ENCODE measurements at places on chromosomes 5 and 9. TPM values are rescaled to one million over a fixed set of nuclear protein-coding genes. Genes with fewer than 3 reads are reported as not detected.

TMEM215 gene
- not detected for total RNA-seq

- DNase-seq = no peak
These were observed 150.2 kb upstream of the PHYKPL start for GRCh38 chr5:178382754-178383164.

DNA sequence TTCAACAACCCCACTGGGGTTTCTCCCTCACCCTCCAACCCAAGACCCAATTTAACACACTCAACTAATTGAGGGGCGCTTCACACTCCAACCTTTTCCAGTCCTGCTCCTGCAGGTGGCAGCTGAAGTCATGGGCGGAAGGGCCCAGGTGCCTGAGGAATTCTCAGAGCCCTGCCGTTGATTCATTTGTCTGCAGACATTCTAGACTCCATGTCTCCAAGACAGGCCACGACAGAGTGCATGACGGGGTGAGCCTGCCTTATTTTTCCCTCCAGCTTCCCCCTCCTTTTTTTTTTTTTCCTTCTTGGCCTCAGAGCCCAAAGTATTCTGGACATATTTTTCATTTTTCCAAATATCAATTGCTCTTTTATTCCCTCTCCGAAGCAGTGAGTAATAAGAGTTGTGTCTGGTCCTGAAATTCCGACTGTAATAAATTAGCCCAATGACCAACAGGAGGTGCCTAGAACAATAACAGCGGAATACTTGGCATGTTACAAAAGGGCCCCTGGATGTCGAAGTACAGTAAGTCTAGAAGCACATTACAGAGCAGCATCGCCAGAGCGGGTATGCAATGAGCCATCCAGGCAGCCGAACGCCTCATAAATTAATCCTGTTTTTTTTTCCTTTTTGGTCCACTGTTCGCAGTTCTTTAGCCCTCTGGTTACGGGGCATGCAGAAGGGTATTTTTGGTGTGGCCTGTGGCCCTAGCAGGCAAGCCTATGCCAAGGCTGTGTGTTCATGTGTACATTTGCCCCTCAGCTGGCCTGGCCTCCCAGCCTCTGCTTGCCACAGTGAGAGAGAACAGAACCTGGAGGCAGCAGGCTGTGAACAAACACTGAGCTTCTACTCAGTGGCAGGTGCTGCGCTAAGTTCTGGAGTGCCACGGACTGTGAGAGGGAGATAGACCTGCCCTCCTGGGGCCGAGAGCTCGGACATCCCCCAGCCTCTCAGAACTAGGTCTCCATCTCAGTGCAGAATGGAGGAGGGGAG lies 8.6 kb upstream of the SMIM23 start:
- DNase-seq = no peak

DNA sequence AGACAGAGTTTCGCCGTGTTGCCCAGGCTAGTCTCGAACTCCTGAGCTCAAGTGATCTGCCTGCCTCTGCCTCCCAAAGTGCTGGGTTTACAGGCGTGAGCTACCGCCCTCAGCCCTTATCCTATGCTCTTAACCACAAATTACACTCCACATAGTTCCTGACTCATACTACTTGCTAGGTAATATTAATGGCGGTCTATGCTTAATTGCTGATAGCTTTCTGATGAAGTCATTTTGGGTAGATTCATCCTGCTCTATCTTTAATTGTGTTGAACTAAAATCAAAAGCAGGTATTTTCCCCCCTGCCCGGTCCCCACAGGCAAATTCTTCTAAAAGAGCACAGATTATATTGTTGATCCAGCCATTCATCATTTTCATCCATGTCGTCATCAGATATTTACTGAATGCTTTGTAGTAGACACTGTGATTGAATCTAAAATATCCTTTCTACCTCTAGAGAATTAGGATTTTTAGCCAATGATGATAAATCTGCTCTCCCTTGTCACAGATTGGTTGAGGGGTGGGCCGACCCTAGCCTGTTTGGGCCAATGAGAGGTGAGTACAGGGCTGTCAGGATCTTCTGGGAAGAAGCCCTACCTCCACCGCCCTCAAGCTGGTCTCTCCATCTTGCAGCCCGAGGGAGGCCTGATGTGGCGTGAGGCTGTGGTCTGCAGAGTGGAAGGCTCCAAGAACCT lies 144.8 kb downstream of the NR3C1 start:
- no peak for DNase-seq

ENTR1 gene
- 91.6 TPM for total RNA-seq
